ENCODE measurements at places on chromosomes 7 and 10. TPM values are rescaled to one million over a fixed set of nuclear protein-coding genes. Genes with fewer than 3 reads are reported as not detected.

DNA sequence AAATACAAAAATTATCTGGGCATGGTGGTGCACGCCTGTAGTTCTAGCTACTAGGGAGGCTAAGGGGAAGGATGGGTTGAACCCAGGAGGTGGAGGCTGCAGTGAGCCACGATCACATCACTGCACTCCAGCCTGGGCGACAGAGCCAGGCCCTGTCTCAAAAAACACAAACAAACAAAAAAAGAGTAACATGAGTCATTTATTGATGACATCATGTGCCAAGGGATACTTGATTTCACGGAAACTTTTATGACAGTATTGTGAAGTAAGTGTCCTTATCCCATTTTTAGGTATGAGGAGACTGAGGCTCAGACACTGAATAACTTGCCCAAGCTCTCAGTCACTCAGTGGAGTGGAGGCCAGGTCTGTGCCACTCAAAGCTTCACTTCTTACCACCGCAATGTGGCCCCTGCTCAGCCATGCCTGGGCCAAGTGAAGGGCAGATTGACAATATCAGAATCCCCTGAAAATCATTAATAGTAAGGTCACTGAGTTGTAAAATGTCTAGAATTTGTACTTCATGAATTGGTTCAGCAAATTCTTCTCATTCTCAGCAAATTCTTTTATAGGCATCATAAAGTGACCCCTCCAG is 36.5 kb downstream of the EMX2 start:
- no peak for DNase-seq

DNA sequence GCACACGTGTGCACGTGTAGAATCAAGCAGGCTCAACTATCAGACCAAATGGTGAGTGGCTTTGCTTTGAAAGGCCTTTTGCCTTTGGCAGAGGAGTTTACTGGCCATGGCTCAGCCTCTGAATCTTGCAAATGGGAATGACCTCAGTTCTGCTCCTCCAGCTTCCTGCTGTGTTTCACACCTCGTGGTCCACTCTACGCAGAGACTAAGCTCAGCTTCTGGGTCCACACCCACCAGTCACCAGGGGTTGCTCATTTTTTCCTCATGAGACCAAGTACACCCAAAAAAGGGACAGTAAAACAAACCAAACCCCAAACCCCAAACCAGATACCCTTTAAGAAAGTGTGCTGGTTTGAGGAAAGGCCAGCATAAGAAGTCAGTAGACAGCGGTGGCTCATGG is 236.4 kb downstream of the DNAJB6 start:
- DNase-seq = no peak

DNA sequence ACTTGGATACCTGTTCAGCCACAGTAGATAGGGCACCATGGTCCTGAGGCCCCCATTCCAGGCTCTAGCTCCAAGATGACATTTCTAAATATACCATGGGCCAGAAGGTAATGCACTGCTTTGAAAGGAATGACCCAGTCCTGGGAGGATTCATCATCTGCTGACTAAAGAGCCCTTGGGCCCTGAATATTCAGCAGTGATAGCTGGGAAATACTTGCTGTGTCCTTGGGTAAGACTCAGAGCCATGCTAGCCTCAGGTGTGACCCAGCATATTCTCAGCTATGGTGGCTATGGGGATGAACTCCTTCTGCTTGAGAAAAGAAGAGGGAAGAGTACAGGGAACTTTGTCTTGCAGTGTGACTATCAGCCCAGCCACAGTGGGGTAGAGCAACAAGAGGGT is 21.3 kb upstream of the AGR2 start:
- DNase-seq = no peak

GRCh38 chr7:110326966-110327365 is 764.0 kb upstream of the LRRN3 start:
- no peak for DNase-seq

The PLA2G12B gene
- 39.9 TPM for total RNA-seq

The CALML5 gene
- total RNA-seq = not detected

DNA sequence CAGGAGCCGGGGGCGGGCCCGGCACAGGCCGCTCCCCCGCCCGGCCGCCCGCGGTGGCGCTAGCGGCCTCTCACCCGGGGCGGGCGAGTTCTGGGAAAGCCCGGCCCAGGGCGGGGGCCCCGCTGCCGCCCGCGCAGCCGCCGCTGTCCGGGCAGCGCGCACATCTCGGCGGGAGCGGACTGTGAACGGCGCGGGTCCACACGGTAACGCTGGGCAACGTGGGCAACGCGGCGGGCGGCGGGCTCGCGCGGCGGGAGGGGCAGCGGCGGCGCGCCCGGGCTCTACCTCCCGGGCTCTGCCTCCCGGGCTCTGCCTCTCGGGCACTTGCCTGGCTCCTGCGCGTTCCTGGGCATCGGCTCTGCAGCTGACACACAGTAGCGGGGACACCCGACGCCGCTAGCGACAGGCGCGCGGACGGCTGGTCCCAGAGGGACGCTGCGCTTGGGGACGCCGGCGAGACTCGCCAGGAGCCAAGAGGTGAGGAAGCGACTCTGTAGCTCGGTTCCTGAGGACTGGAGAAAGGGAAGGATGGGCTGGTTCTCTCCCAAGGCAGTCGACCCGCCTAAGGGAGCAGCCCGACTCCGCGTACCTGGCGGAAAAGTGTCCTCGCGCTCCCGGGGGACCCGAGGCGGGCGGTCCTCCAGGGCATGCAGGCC is at the start of gene PLCE1:
PLCE1 (plus strand) TSS at position 150 of the 656 bp plus-strand sequence. CDS start 37,116 bp downstream, outside the sequence.
- DNase-seq = peak; percentile 89

The OR9A2 gene
- not detected for total RNA-seq

DNA sequence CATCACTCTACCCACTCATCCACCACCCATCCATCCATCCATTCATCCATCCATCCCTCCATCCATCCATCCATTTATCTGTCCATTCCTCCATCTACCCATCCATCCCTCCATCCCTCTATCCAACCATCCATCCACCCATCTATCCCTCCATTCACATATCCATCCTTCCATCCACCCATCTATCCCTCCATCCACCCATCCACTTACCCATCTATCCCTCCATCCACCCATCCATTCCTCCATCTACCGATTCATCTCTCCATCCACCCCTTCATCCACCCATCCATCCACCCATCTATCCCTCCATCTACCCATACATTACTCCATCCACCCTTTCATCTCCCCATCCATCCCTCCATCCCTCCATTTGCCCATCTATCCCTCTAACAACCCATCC is 239.6 kb upstream of the SHH start:
- DNase-seq = no peak

The CFAP70 gene
- 1.8 TPM for total RNA-seq

- DNase-seq = peak; percentile 25
Observed at GRCh38 chr7:73520673-73521635, 1.1 kb downstream of the BAZ1B start.

- no peak for DNase-seq
Observed at GRCh38 chr10:33233635-33234034, 100.8 kb downstream of the NRP1 start.

DNA sequence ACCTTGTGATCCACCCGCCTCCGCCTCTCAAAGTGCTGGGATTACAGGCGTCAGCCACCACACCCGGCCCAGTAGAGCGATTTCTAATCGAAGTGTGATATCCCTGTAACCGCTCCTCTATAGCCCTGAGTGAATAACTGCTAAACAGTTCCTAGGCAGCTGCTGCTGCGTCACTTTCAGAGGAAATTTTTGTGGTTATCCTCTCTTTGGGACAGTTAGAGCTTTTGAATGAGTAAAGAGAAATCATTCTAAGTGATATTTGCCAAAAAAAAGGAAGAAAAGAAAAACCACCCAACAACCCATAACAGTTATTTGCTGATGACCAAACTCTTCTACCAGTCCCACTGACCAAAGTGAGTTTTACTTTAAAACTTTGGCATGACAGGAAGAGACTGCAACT is 59.9 kb downstream of the MKX start:
- DNase-seq = no peak

- DNase-seq = no peak
Observed at GRCh38 chr10:43200538-43201390, 62.5 kb downstream of the CSGALNACT2 start.

DNA sequence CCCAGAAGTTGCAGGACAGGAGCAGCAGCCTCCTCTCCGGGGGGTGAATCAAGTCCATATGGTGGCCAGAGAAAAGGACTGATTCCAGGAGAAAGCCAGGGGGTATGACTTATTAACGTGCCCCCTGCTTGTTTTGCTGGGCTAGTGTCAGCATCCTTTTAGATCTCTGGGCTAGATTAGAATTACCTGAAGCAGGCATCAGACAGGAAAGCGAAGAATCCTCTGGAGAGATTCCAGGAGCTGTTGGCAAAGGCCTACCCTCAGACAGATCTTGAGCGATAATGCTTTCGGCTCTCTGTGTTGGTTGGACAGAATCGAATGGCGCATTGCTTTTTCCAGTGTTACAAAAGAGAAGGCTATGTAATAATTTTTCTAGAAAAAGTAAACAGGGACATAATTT is 164.0 kb upstream of the GLI3 start:
- DNase-seq = no peak

GRCh38 chr7:95501261-95501832 is 15.6 kb downstream of the ASB4 start:
- no peak for DNase-seq
